ENCODE measurements at places on chromosomes 1 and 21.

DNA sequence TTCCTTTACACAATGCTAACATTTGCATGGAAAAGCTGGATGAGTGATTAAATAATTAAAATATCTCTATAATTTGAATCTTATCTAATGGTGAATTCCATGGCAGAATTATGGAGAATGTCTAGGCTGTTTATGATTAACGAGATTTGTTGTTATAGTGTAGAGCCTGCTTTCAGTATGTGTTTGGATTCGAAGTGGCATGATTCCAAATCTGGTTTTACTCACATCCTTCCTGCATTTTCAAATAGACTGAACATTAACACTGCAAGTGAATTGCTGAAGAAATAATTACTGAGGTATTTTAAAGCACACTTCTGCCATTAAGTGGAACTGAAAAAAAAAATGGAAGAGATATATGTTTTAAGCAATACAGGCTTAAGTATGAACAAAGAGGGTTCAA, 5.1 kb upstream of the NEK7 start:
- DNase-seq, result no peak

GRCh38 chr1:153260585-153261280, 1.2 kb downstream of the LORICRIN start:
- no peak for DNase-seq

DNA sequence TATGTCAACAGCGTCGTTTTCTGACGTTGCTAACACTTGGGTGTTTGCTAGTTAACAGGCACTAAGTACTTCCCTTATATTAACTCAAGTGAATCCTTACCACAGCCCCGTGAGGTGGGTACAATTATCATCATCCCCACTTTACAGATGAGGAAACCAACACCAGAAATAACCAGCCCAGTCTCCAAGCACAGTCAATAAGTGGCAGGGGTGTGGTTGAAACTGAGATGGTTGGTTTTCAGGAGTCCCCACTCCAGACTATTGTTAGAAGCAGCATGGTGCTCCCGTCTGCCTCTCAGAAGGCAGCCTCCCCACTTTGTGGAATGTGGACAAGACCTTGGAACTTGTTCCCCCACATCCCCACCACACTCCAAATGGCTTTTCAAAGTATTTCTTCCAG, 45.7 kb upstream of the ACOT11 start:
- no peak for DNase-seq

DNA sequence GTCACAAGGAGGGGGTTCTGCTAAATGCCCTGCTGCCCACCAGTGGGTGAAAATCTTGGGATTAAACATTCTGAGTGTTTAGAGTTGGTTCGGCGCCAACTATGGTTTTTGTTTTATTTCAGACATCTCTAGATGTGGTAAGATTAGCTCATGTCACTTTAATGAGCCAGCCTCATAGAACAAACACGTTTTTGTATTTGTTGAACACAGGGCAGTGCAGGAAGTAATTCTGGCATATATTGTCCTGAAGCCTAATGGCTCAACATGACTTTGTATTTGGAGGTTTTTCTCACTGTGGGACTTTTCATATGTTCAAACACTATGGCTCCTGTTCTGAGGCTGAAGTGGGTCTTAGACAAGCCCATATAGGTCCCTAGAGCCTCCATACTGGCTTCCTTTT, 107.8 kb downstream of the NGF start:
- DNase-seq, result no peak

DNA sequence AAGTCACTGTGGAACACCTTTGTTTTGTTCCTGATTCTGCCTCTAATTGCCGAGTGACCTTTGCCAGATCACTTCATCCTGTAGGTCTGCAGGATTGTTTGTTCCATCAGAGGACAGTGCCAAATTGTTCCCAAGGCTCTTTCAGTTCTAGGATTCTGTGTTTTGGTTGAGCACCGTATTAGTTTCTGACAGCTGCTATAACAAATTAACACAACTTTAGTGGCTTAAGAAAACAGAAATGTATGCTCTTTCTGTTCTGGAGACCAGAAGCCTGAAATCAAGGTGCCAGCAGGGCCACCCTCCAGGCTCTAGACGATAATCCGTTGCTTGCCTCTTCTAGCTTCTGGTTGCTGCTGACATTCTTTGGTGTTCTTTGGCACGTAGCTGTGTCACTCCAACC, 3.4 kb upstream of the PIGR start:
- no peak for DNase-seq
